ENCODE measurements at places on chromosomes 1 and 21.

DNA sequence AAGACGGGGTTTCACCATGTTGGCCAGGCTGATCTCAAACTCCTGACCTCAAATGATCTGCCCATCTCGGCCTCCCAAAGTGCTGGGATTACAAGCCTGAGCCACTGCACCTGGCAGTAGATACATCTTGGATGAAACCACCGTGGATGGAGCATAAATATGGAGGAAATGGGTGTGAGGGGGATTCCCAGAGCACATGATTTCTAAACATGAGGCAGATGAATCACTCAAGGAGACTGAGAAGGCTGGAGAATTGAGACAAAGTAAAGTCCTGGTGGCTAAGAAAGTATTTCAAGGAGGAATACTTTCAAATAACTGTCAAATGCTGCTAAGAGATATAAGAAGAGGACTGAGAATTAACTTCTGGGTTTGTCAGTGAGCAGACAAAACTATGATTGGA, 5.4 kb upstream of the PGBD5 start:
- no peak for DNase-seq

DNA sequence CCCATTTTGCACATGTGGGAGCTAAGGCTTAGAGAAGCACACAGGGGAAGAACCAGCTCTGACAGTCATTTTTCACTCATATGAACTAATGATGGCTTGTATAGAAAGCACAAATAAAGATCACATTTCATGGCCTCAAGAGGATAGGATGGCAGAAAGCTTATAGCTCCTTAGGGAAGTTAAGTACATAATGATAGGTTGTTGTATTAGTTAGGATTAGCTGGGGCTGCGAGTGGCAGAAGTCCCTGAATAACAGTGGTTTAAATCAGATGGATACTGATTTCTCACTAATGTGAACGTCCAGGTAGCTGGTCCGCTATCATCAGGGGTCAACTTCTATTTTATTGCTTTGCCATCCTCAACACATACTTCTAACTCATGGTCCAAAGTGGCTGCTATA, 284.0 kb downstream of the RPS6KC1 start:
- DNase-seq = no peak

GRCh38 chr1:60848583-60849188, 233.7 kb upstream of the NFIA start:
- no peak for DNase-seq

GRCh38 chr1:115748401-115749150, 19.9 kb downstream of the CASQ2 start:
- no peak for DNase-seq

All from CD4-positive, CD25-positive, alpha-beta regulatory T cell (primary cell).